Heart left ventricle (tissue), 16 donors: ENCODE measurements at places on chromosomes 5 and 9. TPM values are rescaled to one million over a fixed set of nuclear protein-coding genes. Genes with fewer than 3 reads are reported as not detected.

The FCN2 gene
- polyA plus RNA-seq = 0.22 TPM

The C9orf50 gene
- not detected for polyA plus RNA-seq

- DNase-seq = no peak
Measured at GRCh38 chr9:129394886-129395279, 216.8 kb upstream of the IER5L start.

DNA sequence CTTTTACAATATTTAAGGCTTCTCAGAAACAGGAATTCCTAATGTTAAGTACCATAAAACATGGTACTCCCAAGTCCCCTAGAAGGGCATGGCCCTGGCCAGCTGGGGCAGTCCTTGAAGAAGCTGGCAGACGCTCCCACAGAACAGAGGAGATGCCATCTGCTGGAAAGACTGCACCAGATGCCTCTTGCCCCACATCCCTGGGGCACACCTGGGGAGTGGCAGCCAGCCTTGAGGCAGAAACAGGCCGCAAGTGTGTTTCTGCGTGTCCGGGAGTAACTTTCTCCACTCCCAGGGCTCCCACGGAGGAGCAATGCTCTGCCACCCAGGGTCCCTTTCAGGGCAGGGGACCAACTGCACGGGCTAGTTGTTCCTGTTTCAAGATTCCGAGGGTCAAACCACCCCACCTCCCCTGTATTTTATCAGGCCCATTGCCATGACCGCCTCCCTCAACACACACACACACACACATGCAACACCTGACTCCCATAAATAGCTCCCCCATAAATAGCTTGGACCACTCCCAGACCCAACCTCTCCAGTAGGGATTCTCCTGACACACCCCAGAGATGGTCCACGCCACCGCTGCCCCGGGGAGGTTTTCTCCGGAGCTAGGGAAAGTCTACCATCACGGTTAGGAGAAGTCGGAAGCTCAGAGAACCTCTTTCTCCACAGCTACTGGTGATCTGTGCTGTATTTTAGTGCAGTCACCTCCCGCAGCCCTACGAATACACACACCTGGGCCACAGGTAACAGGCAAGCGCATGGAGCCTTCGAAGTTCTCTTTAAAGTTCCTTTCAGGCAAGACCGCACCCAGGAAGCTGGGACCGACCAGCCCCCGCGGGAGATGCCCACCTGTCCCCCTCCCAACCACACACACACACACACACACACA lies 1.5 kb downstream of the SPOCK1 start:
- no peak for DNase-seq

DNA sequence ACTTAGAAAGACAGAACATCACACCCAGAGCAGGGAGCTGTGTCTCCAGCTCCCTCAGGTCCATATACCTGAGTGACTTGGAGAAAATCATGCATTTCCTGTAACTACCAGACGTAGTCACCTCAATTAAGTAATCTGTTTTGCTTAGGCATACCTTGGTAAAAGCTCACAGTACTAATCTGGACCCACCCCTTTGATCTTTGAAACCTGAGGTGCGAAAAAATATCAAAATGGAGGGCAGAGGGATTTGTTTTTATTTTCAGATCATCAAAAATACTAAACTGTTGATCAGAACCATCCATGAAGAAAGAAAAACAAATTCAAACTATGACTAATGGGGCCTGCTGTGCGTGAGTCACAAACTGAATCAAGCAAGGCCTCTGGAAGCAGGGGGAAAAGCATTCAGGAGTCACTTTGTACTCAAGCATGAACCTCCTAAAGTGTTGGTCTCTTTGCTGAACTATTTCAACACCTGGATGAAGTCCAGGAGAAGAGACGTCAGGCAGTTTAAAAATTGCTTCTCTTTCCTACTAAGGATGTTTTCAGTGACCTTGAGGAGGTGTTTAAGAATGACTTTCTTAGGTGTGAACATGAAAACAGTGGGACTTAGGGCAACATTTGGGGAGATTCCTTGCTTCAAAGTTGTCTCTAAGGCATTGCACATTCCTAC lies 76.3 kb downstream of the MUSK start:
- DNase-seq = no peak

DNA sequence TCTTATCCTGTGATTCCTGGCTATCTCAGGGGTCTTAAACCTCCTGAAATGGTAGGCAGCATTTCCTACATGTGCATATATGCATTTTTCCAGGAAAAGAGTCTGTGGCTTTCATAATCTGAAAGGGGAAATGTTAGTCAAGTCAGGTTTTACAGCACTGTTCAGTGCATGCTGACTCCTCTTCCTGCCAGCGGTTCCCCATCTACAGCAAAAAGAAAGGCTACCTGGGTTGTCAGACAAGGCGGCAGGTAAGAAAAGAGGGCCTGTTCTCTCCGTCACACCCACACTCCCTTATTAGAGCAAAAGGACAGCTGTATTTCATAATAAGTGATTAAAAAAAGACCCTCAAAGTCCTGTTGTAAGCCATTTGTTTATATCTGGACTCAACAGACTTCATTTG lies 4.3 kb upstream of the SPATA6L start:
- DNase-seq = no peak
